Stimulated activated CD4-positive, alpha-beta T cell treated with anti-CD3 and anti-CD28 coated beads, Interleukin-1b, Interleukin-23, amount 100 ng/mL, for 1 hour (primary cell): ENCODE measurements at places on chromosomes 12 and 14.

DNA sequence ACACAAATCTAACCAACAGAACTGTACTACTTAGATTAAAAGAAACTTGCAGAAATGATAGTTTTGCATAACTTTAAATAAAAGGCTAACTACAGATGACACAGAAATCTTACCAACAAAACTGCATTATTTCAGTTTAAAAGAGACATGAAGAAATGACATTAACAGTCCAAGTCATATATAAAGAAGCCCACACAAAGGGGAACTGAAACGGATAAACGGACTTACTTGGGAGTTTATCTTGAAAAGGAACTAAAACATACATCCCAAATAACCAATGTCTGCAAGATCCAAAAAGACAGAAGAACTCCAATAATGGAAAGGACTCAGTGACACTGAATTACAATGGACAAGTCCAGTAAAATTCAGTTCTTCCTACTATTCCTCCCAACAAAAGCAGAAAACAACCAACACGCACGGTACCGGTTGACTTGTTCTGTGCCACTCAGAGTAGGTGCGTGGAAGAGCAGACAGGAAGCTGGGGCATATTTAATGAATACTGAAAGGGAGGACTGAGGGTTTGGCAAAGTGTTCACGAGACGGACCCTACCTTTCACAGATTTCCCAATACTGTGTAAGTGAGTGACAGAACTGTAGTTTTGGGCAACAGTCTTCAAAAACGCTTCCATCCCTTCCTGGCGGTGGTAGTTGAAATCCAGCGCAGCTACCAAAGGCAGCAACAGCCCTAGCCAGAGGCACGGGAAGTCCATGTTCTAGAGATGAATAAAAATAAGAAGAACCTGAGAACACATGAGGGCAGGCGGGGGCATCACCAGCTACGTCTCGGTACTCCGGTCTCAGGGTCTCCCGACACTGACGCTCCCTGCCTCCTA is 627 bp downstream of the CPM start:
- DNase-seq: peak; percentile 1

GRCh38 chr12:27229367-27229766 is 14.7 kb upstream of the STK38L start:
- DNase-seq: no peak

- no peak for DNase-seq
Observed at GRCh38 chr14:64281805-64282204, 12.4 kb downstream of the ESR2 start.

DNA sequence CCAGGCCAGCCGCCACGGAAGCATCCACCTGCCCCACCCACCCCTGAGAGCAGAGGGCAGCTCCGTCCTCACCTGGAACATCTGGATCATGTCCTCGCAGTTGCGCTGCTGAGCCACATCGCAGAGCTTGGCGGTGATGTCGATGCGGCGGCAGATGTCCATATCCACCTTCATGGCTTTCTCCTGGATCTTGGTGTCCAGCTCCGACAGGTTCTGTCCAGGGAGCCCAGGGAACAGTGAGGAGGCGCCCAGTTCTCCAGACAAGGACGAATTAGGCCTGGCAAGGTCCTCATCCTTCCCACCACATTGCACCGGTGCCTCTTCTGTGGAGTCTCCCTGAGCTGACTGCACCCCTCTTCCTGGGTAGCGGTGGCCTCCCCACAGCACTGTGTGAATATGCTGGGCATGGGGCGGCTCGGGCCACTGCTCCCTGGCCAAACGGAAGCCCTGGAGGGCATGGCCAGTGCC is 6.1 kb downstream of the IFFO1 start:
- no peak for DNase-seq

- DNase-seq: no peak
Observed at GRCh38 chr14:60926002-60926401, 54.9 kb downstream of the TRMT5 start.

- no peak for DNase-seq
Observed at GRCh38 chr12:108814462-108815211, 42.7 kb downstream of the SSH1 start.

DNA sequence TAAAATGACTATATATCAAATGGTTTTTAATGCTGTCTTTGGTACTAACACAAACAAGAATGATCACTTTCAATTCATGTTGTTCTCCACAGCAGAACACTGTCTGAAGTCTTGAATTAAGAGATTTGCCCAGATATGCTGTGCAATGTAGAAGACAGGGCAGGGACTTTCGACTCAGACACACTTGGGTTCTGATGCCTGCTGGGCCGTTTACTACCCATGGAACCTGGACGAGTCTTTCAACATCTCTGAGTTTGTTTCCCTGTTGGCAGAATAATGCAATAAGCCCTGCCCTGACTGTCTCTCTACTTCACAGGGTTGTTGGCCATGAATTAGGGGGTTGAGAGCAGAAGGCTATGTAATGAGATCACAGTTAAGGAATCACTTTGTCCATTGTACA is 162.6 kb upstream of the TMPO start:
- no peak for DNase-seq

GRCh38 chr14:89681086-89682018 is 264.3 kb upstream of the FOXN3 start:
- DNase-seq: peak; percentile 22

GRCh38 chr12:80709811-80710726 is 2.6 kb downstream of the MYF6 start:
- no peak for DNase-seq
